H54 (cell line): ENCODE measurements at places on chromosomes 7 and 10.
A peak's percentile ranks its signal among the peaks of the same experiment; 100 is the strongest.

DNA sequence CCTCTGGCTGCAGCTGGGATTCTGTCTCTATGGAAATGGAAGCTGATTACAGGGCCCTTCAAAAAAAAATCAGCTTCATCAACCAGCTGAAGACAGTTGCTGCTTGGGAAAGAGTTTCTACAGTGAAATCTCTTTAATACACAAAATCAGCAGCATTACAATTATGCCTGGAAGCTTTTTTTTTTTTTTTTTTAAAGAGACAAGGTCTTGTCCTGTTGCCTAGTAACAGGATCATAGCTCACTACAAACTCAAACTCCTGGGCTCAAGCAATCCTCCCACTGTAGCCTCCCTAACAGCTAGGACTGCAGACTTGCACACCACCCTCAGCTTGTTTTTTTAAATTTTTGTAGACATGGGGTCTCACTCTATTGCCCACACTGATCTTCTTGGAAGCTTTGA, 94.5 kb downstream of the OR13A1 start:
- no peak for DNase-seq

DNA sequence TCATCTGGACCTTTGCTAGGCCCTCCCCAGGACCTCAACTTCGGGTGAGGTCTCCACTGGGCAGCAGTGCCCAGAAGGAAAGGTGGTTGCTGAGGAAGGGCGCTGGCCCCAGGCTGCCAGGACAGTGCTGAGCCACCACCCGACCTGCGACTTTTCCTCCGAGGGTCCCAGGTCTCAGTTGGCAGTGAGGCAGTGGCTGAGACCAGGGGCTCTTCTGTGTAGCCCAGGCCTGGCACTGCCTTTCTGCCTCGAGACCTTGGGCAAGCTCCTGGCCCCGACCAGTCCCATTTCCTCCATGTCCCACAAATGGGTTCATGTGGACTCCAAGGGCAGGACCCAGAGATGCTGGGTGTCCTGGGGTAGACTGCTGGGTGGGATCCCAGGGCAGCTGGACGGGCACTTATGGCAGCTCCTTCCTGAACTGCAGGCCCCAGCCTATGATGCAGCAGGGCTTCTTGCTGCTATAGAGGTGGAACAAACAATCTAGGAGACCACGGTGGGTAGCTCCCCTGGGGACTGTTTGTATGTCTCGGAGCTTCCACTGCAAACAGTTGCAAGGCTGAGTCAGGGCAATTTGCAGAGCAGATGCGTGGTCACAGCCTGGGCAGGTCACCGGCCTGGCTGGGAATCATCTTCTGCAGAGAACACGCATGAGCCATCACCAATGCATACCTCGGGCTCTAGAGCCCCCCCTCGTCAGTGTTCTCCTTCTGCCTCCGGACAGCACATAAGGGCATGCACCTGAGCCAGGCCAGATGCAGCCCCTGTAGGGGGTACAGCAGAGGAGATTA, 17.9 kb upstream of the LRRC18 start:
- no peak for DNase-seq

DNA sequence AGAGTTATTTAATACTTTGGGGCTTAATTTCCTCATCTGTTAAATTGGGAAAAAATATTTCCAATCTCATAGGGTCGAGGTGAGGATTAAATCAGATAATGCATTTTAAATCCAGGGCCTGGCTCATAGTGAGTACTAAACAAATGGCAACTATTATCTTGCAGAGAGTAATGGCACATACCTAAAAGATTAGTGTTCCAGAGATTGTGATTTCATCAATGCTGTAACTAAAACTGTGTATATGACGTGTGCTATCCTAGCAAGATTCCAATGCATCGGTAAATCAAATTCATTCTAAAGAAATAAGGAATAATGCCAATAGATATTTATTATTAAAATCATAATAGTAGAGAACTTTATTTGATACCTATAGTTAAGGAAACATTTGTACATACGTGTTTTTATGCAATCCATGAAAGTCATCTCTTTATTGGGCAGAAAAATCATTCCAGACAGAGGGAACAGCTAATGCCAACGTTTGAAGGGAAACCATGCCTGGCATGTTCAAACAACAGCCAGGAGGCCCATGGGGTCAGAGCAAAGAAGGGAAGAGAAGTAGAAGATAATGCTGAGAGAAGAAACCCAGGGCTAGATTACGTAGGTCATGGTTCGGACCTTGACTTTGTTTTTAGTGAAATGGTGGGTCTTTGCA, 174.8 kb upstream of the AGR3 start:
- no peak for DNase-seq

GRCh38 chr7:45974540-45975360, 53.7 kb upstream of the IGFBP3 start:
- DNase-seq = no peak

DNA sequence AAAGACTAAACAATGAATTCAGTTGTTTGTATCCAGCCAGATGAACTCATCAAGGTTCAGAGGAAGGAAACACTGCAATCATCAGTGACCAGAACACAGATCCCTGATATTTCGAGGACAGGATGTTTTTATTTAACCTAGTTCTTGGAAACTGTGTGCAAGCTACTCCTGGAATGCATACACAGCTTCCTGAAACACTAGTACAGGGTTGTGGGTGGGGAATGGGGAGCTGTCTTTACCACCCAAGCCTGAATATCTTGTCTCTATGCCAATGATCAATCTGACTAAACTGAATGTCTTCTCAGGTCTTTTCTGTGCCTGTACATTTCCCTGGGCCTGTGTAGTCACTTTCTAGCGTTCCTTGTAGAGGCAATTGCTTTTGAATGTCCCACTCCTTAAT, 374.6 kb downstream of the CALN1 start:
- DNase-seq = no peak

- DNase-seq = no peak
These were observed 287.5 kb downstream of the KCNMA1 start for GRCh38 chr10:77350134-77350533.

- DNase-seq = peak; percentile 50
These were observed 983 bp downstream of the FZD8 start for GRCh38 chr10:35640951-35641675.
